ENCODE measurements at places on chromosomes 4 and X. TPM values are rescaled to one million over a fixed set of nuclear protein-coding genes. Genes with fewer than 3 reads are reported as not detected.

GRCh38 chrX:65463550-65463949, 71.0 kb downstream of the LAS1L start:
- peak; percentile 2 for DNase-seq

- no peak for DNase-seq
Measured at GRCh38 chrX:111447298-111447697, 35.3 kb upstream of the DCX start.

DNA sequence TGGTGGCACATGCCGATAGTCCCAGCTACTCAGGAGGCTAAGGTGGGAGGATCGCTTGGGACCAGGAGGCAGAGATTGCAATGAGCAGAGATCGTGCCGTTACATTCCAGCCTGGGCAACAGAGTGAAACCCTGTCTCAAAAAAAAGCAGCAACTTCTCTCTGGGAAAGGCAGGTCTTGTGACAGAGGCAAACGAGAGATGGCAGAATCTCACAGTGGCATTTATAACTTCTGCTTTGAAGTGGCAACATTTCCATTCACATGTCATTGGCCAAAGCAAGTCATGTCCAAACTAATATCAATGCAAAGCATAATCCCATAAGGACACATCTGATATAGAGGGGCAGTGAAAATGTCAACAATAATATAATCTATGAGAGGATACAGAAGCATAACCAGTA, 79.8 kb downstream of the PPEF2 start:
- no peak for DNase-seq

- no peak for DNase-seq
Measured at GRCh38 chr4:40552536-40552935, 77.1 kb downstream of the RBM47 start.

GRCh38 chr4:158462611-158463010, 59.1 kb upstream of the RXFP1 start:
- peak; percentile 70 for DNase-seq

The OPN1MW3 gene
- not detected for total RNA-seq

DNA sequence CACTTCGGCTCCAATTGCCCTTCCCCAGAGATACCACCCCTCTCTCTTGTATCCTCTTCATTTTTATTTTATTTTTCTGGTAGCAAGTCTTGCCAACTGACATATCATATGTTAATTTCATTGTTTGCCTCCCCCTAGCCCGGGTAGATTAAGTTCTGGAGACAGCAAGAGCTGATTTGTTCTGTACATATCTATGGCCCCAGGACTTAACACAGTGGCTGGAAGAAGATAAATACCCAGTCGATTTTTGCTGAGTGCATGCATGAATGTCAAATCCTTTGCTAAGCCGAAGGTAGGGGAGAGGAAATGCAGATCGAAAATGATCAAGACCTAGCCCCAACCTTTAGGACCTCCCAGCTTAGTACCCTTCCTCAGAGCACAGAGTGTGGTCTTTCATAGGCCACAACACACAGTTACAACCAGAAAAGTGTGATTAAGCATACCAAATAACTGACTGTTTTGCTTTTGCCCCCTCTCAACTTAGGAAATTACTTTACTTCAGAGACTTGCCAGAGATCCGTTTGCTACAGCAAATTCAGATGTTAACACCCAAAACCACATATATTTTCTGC, 58.7 kb upstream of the KLF3 start:
- no peak for DNase-seq

GRCh38 chr4:144564358-144564757, 81.6 kb upstream of the HHIP start:
- DNase-seq: no peak

GRCh38 chrX:129741880-129742758, 3.3 kb downstream of the XPNPEP2 start:
- DNase-seq: no peak

The HMX1 gene
- total RNA-seq: not detected

GRCh38 chr4:89114100-89114499, 2.8 kb downstream of the TIGD2 start:
- DNase-seq: no peak

DNA sequence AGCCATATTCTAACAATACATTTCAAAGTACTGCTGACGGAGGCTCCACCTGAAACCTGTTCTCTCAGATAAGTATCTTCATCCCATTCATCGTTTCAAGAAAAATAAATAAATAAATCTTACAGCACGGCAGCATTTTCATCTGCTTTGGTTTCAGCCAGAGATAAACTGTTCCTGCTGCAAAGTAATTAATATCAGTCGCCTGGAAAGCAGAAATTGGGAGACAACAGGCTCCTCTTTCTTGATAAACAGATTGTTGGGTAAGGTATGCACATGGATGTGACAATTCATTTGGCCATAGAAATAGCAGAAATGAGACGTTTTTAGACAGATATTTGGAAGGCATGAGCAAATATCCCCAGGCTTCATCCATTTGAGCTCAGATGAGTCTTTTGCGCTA, 110.4 kb downstream of the PPARGC1A start:
- DNase-seq: no peak

- DNase-seq: peak; percentile 1
Measured at GRCh38 chrX:38627683-38628082, 66.3 kb downstream of the TSPAN7 start.

GRCh38 chrX:77061545-77061944, 385.6 kb upstream of the FGF16 start:
- DNase-seq: no peak

The CENPC gene
- total RNA-seq: 10.2 TPM

GRCh38 chrX:51760657-51761056, 17.4 kb downstream of the GSPT2 start:
- DNase-seq: no peak

The RHOH gene
- total RNA-seq: not detected

DNA sequence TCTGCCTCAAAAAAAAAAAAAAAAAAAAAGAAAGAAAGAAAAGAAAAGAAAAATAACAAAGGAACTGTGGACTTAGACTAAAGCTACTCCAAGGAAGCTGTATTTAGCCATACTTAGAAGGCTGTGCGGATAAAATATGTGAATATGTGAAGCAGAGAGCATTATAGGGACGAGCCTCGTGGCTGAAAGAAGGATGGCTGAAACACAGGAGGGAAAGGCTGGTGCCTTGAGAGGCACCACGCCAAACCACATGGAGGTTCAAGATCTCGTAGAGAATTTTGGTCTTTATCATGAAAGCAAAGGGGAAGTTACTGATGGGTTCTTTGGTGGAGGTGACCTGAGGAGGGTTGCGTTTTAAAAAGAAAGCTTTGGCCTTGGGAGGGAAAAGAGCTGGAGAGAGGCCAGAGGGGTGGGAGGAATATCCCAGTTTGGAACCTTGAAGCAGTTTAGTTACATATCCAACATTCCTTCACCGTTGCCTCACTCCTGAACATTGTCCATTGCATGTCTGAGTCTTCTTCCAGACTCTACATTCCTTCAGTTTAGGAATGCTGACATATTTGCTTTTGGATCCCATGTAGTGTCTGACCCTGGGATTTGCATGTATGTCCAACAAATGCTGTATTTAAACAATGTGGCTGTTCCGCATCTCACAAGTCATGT, 82.5 kb downstream of the CPE start:
- peak; percentile 49 for DNase-seq

GRCh38 chr4:184433258-184433892, 41.0 kb downstream of the IRF2 start:
- no peak for DNase-seq

The TLL1 gene
- total RNA-seq: 3.5 TPM

The GABRQ gene
- total RNA-seq: 0.04 TPM

DNA sequence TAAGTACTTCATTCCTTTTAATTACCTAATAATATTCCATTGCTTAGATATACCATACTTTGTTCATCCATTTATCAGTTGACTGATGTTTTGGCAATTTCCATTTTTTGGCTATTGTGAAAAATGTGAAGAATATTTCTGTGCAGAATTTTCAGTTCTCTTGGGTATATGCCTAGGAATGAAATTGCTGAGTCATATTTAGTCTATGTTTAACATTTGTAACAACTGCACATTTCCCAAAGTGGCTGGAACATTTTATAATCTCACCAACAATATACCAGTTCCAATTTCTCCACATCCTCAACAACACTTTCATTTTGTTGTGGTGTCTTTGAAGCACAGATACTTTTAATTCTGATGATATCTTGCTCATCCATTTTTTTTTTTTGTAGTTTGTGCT, 215.5 kb downstream of the PDGFC start:
- DNase-seq: no peak

The SLIT2 gene
- total RNA-seq: 22.6 TPM

DNA sequence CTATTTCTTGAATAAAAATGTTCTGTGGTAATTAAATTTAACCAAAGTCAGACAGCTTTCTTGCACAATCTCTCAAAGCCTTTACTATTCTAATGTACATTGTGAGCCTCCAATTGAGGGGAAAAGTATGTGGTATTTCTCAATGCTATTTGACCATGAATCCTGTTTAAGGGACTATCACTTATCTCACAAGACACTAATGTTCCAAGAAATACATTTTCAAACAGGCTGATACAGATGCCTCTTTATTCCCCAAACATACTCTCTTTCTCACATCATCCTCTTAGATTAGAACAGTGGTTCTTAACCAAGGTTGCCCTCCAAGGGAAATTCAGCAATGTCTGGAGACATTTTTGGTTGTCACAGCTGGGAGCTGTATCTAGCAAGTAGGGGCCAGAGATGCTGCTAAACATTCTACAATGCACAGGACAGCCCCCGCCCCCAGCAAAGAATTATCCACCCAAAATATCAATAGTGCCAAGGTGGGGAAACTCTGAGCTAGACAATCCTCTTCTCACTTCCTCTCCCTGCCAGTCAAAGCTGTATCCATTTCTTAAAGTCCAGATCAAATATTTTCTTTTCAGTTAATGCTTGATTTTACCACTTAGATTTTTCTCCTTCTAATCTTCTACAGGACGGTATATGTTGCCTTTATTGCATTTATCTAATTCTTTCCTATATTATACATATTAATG, 129.2 kb upstream of the TRIM2 start:
- DNase-seq: no peak

The TIMP1 gene
- total RNA-seq: 158 TPM

The TMEM144 gene
- 2.6 TPM for total RNA-seq

The MAGEC2 gene
- total RNA-seq: not detected

DNA sequence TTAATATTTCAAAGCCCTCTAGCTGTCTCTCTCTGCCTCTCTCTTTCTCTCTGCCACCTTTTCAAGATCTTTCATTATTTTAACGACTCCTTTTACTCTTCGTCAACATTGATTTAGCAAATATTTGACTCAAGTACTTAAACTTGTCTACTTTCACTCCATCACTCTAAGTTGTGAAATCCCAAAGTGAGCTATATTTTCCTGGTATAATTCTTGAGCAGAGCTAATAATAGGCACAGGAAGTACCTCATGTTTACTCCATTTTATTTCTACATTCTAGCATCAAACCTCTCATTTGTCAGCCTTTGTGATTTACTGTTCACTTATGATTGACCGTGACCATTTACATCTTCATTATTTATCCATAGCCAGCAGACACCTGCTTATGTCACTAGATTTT, 482.5 kb downstream of the RPA4 start:
- DNase-seq: no peak

The MGAT4D gene
- total RNA-seq: not detected

- DNase-seq: no peak
Measured at GRCh38 chrX:118569676-118570075, 74.1 kb downstream of the DOCK11 start.

GRCh38 chr4:118774989-118775388, 60.9 kb downstream of the SEC24D start:
- peak; percentile 48 for DNase-seq

DNA sequence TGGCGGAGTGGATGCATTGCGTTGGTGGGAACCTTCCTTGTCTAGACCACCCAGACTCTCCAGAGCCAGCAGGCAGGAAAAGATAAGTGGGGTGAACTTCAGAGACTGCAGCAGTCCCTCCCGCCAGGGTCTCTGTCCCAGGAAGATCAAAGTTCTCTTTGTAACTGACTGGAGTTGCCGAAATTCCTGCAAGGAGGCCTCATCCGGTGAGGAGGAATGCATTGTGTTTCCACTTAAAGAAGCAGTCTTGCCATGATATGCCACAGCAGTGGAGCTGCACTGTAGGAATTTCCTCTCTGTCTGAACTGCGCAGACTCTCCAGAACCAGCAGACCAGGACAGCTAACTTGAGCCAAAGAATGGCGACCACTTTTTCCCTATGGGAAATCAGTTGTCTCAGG, 1190.4 kb downstream of the TECRL start:
- no peak for DNase-seq

- no peak for DNase-seq
Measured at GRCh38 chr4:7853271-7853670, 86.4 kb downstream of the AFAP1 start.

- DNase-seq: peak; percentile 46
Measured at GRCh38 chr4:143241892-143242291, 57.2 kb downstream of the USP38 start.

The ATOH1 gene
- total RNA-seq: not detected

DNA sequence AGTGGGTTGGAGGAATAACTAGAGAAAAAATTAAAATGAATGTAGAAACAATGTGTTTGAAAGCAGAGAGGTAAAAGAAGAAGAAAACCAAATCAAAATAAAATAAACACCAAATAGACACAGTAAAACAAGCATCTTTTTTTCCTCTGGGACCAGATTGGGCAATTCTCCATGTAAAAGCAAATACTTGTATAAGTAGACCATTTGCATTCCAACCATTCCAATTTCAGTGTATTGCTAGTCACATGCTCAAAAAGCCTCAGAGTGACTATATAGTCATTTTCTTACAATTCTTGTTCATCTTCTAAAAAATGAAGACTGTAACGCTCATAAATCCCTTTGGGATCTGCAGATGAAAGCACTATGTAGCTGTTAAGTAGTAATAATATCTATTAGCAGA, 969.5 kb downstream of the PCDH18 start:
- peak; percentile 10 for DNase-seq

The ADGRA3 gene
- 47.6 TPM for total RNA-seq

GRCh38 chrX:55451626-55451989, 319 bp upstream of the MAGEH1 start:
- DNase-seq: no peak

- DNase-seq: no peak
Measured at GRCh38 chr4:84498935-84499623, at the start of gene NKX6-1. TSS of gene NKX6-1 (minus strand) at chr4:84499292. CDS start at chr4:84498228, 1,064 bp downstream.

- no peak for DNase-seq
Measured at GRCh38 chr4:140931911-140932310, 175.7 kb upstream of the TBC1D9 start.

The IL9R gene
- not detected for total RNA-seq

GRCh38 chr4:11341337-11342043, 87.2 kb downstream of the HS3ST1 start:
- DNase-seq: no peak

DNA sequence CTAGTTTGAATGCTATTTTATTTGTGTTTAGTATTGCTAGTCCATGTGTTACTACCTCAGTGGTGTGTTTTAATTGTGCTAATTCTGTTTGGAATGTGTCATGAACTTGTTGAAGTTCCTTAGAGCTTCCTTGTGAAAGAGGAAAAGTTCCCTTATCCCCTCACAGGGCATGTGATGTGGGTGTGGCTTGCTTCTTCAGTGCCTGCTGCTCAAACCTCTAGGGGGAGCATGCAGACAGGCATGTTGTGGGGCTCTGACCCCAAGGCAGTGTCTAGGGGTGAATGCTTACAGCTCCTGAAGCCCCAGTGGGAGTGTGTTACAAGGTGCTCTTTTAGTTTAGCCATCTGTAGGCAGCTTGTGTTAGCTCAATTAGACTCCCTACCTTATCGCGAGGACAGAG, 86.5 kb downstream of the MAGED4 start:
- peak; percentile 0 for DNase-seq

The NUDT11 gene
- 12.0 TPM for total RNA-seq

The THAP6 gene
- total RNA-seq: 9.4 TPM

Measured in foreskin keratinocyte (primary cell).